ENCODE measurements at places on chromosomes 1 and 21.

DNA sequence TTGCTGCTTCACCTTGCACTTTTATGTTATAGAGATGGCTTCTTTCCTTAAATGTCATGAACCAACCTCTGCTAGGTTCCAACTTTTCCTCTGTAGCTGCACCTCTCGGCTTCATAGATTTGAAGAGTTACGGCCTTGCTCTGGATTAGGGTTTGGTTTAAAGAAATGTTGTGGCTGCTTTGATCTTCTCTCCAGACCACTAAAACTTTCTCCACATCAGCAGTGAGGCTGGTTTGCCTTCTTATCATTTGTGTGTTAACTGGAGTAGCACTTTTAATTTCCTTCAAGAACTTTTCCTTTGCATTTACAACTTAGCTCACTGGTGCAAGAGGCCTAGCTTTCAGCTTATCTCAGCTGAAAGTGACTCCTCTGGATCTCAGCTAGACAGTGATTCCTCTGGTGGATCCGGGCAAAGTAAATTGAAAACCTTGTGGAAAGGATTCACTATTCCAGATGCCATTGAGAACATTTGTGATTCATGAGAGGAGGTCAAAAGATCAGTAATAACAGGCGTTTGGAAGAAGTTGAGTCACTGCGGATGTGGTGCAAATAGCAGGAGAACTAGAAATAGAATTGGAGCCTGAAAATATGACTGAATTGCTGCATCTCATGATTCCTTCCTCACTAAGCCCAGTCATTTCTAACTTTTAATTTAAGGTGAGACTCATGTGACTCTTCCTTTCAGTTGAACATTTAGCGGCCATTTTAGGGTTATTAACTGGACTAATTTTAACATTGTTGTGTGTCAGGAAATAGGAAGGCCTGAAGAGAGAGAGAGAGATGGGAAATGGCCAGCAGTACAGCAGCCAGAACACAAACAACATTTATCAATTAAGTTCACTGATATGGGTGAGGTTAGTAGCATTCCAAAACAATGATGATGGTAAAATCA, 16.2 kb upstream of the RGS1 start:
- no peak for DNase-seq

DNA sequence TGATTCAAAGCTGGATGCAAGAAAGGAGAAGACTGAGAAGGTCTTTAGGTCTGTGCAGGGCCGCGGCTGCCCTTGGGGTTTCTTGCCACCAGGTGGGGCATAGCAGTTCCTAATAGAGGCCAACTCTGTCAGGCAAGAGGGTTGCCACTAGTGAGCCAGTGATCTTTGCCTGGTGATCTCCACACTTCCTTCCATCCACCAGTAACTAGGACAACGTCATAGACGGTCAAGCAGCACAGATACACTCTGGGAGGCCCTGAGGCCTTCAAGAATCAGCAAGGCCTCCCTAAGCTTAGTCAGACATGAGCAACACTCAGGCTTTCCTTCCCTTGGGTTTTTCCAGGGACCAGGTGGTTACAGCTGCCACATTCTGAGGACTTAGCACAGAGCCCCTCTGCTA, 32.9 kb upstream of the ATP2B4 start:
- DNase-seq, result peak; percentile 58

DNA sequence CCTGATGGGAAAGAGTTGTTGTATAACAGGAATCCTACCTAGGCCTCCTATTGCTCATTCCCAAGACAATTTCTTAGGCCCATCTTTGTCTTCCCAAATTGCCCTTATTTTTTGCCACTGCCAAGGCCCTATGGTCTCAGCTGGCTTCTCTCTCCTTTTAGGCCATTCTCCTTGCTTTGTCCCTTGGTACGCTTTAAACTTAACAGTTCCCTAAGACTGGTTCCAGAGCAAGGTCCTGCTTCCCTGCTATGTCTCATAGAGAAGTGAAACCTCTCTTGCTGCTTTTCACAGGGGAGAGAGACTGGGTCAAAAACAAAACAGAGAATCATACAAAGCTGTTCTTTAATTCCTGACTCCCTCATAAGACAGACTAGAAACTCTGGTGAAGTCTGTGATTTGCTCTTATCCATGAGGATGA, 77.1 kb downstream of the XCL2 start:
- DNase-seq, result no peak

DNA sequence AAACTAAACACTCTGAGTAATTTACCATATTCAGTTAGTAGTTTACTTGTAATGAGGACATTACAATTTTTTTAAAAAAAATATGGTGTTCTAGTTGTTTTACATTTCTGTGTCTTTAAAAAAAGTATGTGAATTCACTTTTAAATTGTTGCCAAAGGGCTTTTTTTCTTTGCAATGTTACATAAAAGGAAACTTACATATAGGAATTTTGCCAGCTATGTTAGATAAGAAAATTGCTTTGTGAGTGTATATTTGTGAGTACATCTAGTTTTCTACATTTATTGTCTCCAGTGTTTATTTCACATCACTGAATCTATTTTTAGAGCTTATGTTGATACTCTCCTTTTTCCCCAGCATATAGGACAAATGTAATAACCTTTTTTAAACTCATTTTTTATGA, 206.8 kb downstream of the GPR52 start:
- DNase-seq, result no peak

DNA sequence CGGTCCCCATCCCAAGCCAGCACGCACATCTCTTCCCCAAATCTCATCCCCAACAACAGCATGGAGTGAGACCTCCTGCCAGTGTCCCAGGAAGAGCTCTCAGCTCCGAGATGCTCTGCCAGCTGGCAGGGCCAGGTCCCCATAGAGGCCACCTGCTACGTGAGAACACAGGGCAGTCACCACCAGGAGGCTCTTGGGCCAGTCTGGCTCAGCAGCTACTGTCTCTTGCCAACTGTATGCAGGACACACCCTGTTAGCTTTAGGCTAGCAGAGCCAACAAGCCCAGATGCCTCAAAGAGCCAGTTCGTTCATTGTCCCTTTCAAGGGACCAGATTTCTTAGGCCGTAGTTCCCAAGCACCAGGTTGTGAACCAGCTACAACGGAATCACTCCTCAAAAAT, 36.9 kb downstream of the FBXO2 start:
- no peak for DNase-seq

GRCh38 chr1:3879099-3879498, 21.0 kb downstream of the C1orf174 start:
- no peak for DNase-seq

GRCh38 chr1:239269706-239270105, 116.7 kb upstream of the CHRM3 start:
- DNase-seq, result no peak

Measured in stimulated activated CD4-positive, alpha-beta T cell treated with anti-CD3 and anti-CD28 coated beads, Interleukin-15, amount 100 ng/mL, for 24 hours (primary cell).